GM12892 (cell line): ENCODE measurements at places on chromosomes 16 and 17.

DNA sequence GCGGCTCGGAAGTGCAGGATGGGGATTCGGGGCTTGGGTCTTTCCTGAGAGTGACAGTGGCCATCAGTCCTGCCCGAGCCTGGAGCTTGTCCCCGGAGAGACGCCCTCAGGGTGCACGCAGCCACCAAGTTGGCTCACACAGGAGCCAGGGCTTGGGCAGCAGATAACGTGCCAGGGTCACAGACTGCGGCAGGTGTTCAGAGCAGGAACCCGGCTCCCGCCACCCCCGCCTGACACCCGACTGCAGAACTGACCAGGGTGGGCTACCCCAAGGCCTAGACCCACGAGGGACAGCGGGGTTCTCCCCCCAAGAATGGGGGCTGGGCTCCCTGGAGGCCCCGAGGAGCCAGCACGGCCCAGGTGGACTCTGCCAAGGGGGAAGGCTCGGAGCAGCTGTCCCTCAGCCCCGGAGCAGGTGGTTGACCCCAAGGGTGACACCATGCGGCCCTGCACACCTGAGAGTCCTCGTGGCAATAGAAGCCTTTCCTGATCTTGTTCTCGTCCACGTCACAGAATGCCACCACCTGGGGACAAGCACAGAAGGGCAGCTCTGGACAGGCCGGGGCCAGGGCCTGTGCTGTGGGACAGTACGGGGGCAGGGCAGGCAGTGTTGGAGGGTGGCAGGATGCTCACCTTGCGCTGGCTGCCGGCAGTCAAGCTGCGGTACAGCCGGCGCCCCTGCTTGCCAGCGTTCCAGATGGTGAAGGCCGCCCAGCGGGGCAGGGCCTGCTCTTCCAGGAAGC lies 117.1 kb upstream of the ZNF750 start:
- DNase-seq, result no peak

DNA sequence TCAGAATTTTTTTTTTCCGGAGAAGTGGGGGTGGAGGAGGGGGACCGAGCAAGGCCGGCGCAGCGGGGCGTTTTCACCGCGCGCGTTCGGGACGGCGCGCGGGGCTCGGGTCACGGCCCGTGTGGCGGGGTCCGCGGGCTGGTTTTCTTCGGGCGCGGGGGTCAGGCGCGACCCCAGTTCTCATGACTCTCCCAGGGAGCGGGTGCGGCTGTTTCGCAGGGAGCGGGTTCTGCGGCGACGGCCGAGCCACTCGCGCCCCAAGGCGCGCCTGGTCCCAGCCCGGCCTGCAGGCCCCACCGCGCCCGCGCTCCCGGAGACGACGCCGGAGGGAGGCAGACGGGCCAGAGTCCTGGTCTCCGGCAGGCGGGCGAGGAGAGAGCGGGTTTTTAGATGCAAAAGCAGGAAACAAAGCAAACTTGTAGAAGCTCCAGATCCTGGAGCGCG lies 1.0 kb downstream of the BAHCC1 start:
- no peak for DNase-seq

- DNase-seq, result peak; percentile 74
Observed at GRCh38 chr17:40559954-40560591, 5.2 kb downstream of the CCR7 start.

DNA sequence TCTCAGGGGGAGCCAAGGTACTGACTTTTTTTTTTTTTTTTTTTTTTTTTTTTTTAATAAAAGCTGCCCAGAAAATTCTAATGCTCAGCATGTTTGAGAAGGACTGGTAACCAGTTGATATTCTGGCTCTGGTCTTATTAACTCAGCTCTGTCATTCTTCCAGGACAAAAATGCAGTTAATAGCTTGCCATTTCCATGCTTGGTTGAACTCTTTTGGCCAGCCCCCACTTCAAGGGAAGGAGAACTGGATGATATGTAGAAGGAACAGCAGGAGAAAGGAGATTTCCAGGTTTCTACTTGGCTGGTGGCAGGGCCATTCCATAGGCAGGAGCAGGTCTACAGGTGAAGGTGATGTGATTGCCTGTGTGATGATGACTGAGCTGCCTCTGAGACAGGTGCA lies 59.2 kb upstream of the TANC2 start:
- no peak for DNase-seq

GRCh38 chr16:87877942-87878507 lies 8.7 kb upstream of the SLC7A5 start:
- no peak for DNase-seq
